Activated T-helper 2 cell treated with anti-CD3 and anti-CD28 coated beads, Interferon-gamma antibody, Interleukin-2, Interleukin-4, amounts not matched to agents 10 μg/mL and 5 μg/mL and 100 μg/mL, durations not matched to agents 14 hours and 24 hours and 36 hours (primary cell): ENCODE measurements at places on chromosomes 2 and 18.

DNA sequence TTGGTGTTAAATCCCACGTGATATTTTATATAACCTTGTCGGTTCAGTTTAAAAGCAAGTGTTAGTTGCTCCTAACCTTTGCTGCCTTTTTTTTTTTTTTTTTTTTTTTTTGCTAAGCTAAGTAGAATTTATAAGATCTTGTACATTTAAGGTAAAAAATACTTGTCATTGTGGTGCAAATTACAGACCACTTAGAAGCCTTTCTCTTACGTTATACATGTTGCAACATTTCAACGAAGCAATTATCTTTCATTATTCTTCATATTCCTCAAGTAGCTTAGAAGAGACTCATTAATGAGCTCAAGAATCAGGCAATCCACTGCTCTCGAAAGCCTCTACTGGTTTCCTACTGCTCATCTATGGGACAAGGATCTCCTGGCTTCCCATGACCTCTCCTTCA lies 14.9 kb upstream of the IL1RL2 start:
- H3K4me3 ChIP-seq, result no peak overlapping the region
- H3K4me1 ChIP-seq, result peaks cover 2% of the 10 kb centered on the region
- peaks cover 4% of the 10 kb centered on the region for H3K27me3 ChIP-seq
- H3K36me3 ChIP-seq, result no peaks in the 10 kb centered on the region

DNA sequence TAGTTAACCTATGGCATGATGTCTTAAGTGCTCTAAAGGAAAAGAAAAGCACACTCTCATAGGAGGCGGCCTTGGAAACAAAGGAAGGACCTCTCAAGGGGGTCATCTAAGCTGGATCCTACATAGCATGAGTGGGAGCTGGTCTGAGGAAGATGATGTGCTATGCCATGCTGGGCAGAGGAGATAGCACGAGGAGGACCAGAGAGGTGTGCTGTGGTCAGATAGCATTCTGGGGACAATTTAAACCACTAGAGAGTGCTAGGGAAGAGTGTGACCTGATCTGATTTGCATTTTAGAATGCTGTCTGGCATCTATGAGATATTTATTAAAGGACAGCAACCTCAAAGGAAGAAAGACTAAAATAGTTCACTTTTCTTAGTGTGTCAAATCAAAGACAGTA lies 910.1 kb upstream of the CELF4 start:
- H3K27ac ChIP-seq, result no peak overlapping the region
- H3K4me3 ChIP-seq, result no peak overlapping the region
- H3K27me3 ChIP-seq, result no peaks in the 10 kb centered on the region
- no peaks in the 10 kb centered on the region for H3K36me3 ChIP-seq

DNA sequence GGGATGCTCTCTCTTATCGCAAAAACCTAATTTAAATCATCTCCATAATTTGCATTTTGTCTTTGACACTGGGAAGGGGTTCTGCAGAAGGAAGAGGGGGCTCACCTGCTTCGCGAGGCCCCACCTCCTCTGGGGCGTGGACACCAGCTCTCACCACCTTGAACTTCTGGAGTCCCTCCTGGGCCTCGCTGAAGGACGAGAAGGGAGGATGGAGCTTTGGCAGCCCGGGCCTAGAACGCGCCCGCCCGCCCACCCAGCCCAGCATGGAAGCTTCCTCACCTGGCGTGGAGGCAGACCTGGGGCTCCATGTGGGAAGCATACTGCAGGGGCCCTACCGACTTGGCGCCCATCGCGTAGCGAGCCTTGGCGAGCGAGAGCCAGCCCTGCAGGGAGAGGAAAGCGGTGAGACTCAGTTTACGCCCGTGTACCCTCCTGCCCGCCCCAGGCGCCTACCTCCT lies 1.1 kb upstream of the IMP4 start:
- H3K27me3 ChIP-seq, result no peaks in the 10 kb centered on the region
- H3K4me1 ChIP-seq, result peaks cover 15% of the 10 kb centered on the region
- peak overlapping the region; percentile 100 for H3K4me3 ChIP-seq
- H3K36me3 ChIP-seq, result peaks cover 58% of the 10 kb centered on the region
- H3K27ac ChIP-seq, result peak overlapping the region; percentile 97

DNA sequence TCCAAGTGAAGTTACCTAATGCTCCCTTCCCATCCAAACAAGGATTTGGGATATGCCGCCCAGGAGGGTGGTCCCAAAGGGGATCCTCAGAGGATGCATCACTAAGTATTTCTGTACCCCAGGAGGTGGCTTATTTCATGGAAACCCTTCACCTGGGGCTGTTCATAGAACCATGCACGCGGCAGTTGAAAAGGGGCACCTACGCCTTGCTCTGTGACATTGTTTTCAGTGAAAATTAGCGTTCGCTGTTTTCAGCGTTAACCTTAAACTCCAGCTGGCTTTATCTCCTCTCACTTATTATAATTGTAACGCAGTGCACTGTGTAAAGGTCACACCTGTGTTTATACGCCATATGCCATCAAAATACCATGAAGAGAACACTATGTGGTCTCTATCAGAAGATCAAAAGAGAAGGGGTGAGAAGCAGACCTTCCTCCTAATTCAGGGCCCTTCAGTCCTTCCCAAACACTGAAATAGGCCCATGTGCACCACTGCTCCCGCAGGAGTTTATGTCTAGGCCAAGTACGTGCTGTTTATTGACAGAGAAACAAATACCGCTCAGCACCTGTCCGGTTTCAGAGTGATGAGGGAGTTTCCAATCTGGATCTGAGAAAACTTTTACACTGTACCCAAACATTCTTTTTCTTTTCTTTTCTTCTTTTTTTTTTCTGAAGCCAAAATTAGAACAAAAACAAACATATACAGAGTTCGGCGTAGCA lies 162.1 kb downstream of the BCL2 start:
- peaks cover 43% of the 10 kb centered on the region for H3K36me3 ChIP-seq
- H3K4me1 ChIP-seq, result peaks cover 99% of the 10 kb centered on the region
- no peak for DNase-seq
- peak overlapping the region; percentile 99 for H3K27ac ChIP-seq
- peak overlapping the region; percentile 77 for H3K4me3 ChIP-seq

- H3K27ac ChIP-seq, result no peak overlapping the region
- no peak for DNase-seq
- no peaks in the 10 kb centered on the region for H3K27me3 ChIP-seq
- no peak overlapping the region for H3K4me3 ChIP-seq
- H3K4me1 ChIP-seq, result no peaks in the 10 kb centered on the region
These were observed 647.5 kb upstream of the SETBP1 start for GRCh38 chr18:44033144-44033701.

GRCh38 chr18:4638680-4639079 lies 183.6 kb upstream of the DLGAP1 start:
- H3K27ac ChIP-seq, result no peak overlapping the region
- no peaks in the 10 kb centered on the region for H3K27me3 ChIP-seq
- H3K36me3 ChIP-seq, result no peaks in the 10 kb centered on the region
- H3K4me3 ChIP-seq, result no peak overlapping the region
- no peaks in the 10 kb centered on the region for H3K4me1 ChIP-seq

DNA sequence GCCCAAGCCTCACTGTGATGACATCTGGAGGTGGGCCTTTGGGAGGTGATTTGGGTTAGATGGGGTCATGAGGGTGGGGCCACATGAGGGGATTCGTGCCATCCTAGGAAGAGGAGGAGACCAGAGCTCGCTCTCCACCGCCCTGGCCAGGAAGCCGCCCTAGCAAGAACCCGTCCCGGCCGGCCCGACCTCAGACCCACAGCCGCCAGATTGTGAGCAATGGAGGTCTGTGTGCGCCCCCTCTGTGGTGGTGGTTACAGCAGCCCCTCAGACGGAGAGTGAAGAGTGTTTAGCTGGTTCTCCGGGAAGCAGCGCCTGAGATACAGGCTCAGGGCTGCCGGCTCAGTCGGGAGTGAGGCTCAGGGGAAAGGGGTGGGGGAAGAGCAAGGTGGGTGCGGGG lies 83.3 kb downstream of the RTP5 start:
- H3K36me3 ChIP-seq, result no peaks in the 10 kb centered on the region
- no peak for DNase-seq
- no peak overlapping the region for H3K27ac ChIP-seq
- no peaks in the 10 kb centered on the region for H3K27me3 ChIP-seq
- no peaks in the 10 kb centered on the region for H3K4me1 ChIP-seq

DNA sequence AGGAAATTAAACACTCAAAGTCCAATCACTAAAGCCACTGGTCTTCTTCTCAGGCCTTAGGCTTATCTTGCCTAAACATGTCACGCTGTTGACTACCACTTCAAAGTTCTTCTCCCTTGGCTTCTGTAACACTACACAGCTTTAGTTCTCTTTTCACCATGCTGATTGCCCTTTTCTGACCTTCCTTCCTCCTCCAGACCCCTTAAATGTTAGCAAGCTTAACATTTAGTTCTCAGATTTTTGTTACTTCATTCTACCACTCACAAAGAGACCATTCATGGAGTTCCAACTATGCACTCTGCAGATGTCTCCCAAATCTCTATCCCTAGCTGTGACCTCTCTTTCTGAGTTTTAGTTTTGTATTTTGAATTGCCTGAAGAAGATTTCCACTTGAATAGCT lies 64.4 kb downstream of the TTC21B start:
- H3K36me3 ChIP-seq, result peaks cover 45% of the 10 kb centered on the region
- H3K27ac ChIP-seq, result no peak overlapping the region
- no peak for DNase-seq

GRCh38 chr2:231951452-231952035 lies 10.0 kb upstream of the DIS3L2 start:
- no peaks in the 10 kb centered on the region for H3K4me1 ChIP-seq
- H3K27ac ChIP-seq, result no peak overlapping the region
- no peaks in the 10 kb centered on the region for H3K36me3 ChIP-seq
- no peak overlapping the region for H3K4me3 ChIP-seq

GRCh38 chr2:233492751-233493150 lies 73.8 kb downstream of the USP40 start:
- H3K4me1 ChIP-seq, result peaks cover 10% of the 10 kb centered on the region
- H3K4me3 ChIP-seq, result no peak overlapping the region
- H3K27me3 ChIP-seq, result no peaks in the 10 kb centered on the region
- DNase-seq, result no peak
- no peak overlapping the region for H3K27ac ChIP-seq

DNA sequence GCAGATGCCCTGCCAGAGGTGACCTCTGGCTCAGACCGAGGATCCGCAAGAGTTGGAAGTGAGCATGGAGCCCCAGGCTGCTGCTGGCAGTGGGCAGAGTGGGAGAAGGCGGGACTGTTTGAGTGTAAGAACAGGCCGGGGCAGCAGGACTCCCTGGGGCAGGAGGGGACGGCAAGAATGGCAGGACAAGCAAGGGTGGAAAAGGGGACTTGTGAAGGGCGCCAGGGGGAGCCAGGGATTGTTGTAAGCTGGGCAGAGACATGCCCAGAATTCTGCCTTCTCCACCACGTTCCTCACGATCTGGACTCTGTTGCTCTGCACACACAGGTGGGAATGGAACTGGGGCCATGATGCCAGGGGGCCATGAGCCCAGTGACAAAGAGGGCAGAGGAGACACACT lies 72.3 kb upstream of the TMEM200C start:
- DNase-seq, result no peak
- no peaks in the 10 kb centered on the region for H3K36me3 ChIP-seq
- H3K27me3 ChIP-seq, result no peaks in the 10 kb centered on the region
- H3K27ac ChIP-seq, result no peak overlapping the region
- peaks cover 15% of the 10 kb centered on the region for H3K4me1 ChIP-seq

DNA sequence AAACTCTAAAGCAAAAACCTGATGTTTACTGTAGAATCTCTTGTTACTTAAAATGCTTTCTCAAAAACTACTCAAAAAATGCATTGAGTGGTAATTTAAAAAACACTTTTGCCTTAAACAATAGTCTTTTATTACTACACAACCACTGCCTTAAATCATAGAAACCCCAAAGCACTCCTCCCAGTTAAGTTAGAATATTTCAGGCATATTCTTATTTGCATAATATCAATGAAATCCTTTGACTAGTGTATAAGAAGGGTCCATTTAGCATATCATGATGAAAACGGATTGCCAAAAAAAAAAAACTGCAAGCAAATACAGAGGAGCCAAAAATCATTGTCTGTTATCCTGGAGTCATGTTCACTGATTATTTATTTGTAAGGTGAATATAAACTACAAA lies 119.2 kb downstream of the PTPRM start:
- no peak overlapping the region for H3K4me3 ChIP-seq
- no peaks in the 10 kb centered on the region for H3K4me1 ChIP-seq
- H3K27me3 ChIP-seq, result no peaks in the 10 kb centered on the region
- H3K27ac ChIP-seq, result no peak overlapping the region

GRCh38 chr2:147542351-147542750 lies 302.5 kb upstream of the ACVR2A start:
- H3K27ac ChIP-seq, result no peak overlapping the region
- H3K36me3 ChIP-seq, result no peaks in the 10 kb centered on the region
- peaks cover 2% of the 10 kb centered on the region for H3K27me3 ChIP-seq
- no peak for DNase-seq
- no peak overlapping the region for H3K4me3 ChIP-seq

- no peak for DNase-seq
- no peaks in the 10 kb centered on the region for H3K4me1 ChIP-seq
- H3K27me3 ChIP-seq, result peaks cover 10% of the 10 kb centered on the region
- H3K27ac ChIP-seq, result no peak overlapping the region
- H3K36me3 ChIP-seq, result no peaks in the 10 kb centered on the region
- no peak overlapping the region for H3K4me3 ChIP-seq
These were observed 50.9 kb upstream of the KCNE4 start for GRCh38 chr2:223000872-223001796.
